ENCODE measurements at places on chromosomes 13 and 19.

- DNase-seq, result no peak
These were observed 12.4 kb upstream of the ITM2B start for GRCh38 chr13:48220592-48220980.

DNA sequence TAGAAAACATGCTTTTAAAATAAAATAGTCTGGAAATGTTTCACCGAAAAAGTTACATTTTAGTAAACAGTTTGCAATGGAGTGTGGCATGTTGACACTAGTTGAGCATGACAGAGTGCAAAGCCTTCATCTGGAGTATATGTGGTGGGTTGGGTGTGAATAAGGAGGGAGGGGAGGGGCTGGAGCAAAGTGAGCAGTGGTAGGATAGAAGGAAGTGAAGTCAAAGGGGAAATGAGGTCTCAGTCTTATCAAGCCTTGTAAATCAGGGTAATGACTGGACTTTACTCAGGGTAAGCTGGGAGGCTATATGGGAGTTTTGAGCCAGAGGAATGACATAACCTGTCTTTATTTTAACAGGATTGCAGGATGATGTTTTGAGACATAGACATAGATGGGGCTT is 222.8 kb downstream of the PCDH20 start:
- DNase-seq, result no peak

DNA sequence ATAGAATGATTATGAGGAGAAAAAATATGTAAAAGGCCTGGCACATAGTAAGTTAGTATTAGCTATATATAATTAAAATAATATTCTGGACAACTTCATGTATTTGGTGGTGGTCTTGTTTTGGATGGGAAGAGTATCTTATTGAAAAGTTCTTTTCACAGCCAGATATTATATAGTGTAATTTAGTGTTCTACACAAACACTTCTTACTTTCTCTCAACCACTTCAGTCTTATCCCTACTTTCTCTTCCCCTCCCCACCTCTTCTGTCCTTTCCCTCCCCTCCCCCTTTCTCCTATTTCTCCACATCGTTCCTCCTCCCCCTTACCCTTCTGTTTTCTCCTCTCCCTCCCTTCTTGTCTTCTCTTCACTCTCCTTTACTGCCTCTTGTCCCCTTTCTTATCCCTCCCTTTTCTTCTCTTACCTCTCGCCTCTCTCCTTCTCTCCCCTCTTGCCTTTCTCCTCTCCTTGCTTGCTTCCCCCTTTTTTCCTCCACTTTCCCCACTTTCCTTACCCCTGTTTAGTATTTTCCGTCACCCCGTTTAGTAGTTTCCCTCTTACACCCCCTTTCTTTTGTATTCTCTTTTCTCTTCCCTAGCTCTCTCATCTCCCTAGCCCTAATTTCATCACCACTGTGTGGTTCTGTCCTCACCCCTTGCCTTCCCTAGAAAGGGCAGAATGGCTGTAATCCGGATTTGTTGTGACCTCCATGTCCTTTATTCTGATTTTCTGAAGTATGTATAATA is 107.2 kb upstream of the MLNR start:
- no peak for DNase-seq

DNA sequence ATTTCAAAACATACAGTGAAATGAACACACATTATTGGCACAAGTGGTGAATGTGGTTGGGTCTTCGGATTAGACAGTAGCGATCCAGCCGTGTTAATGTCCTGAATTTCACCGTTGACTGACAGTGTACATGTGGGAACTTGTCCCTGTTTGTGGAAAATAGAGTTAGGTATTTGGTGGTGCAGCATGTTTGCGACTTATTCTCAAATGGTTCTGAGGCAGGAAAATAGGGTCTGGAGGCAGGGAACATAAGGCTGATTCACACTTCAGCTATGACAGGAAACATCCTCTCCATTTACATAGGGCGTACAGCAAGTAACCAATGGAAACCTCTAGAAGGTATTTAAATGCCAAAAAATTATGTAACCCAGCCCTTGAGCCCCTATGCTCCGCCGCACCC is 4.2 kb downstream of the LGALS7B start:
- DNase-seq, result no peak

GRCh38 chr19:33317517-33317916 is 15.2 kb upstream of the CEBPA start:
- DNase-seq, result no peak

All from NCI-H446 treated with DMSO at 0.1 percent for 48 hours (cell line).